ENCODE measurements at places on chromosomes 6 and 20.

DNA sequence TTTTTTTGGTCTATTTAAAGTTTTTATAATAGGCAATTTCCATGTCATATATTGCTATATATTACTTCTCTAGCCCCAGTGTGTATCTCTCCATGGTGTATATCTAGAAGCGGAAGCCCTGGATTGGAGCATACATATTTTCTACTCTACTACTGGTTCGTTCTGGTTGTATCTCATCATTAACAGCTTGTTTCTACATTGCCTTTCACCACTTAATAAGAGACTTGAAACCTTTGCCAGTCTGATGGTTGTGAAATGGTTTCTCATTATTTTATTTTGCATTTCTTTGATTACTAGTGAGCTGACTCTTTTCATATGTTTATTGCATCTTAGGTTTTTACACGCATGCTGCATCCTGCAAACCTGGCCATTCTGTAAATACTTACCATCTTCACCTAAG, 3.6 kb downstream of the DSTN start:
- no peak for DNase-seq

DNA sequence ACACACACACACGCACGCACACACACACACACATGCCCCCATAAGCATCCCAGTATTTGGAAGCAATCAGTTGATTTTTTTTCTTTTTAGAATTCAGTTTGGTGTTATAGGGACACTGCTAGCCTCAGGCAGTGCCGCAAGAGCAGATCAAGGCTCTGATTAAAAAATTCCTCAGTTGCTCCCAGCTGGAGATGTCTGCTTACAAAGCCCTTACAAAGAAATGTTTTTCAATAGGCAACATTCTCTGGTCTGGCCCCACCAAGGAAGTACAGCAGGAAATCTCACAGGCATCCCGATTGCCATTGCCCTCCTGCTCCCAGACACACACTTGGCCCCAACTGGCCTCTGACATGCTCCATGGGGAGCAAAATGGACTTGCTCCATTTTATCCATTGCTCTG, 22.9 kb upstream of the CD83 start:
- DNase-seq: no peak

DNA sequence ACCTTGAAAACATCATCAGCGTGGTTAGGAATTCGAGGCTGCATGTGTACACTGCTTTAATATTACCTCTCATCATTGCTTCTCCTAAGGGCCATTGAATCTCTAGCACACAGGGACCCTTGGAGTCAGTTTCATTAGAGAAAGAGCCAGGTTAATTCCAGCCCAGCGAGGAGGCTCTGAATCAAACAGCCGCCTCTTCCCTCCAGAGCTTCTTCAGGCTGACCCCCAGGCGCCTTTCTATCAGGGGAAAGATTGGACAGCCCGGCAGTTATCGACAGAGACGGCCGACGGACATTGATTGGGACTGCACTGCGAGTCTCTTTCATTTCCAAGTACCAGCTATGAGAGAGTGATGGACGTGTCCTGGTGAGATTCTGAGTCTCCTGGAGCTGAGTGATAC, 159.2 kb downstream of the ANKRD60 start:
- DNase-seq: no peak

- no peak for DNase-seq
Observed at GRCh38 chr20:36259177-36260061, 23.1 kb downstream of the AAR2 start.

Measured in T47D (cell line).